ENCODE measurements at places on chromosomes 12 and 14.
A peak's percentile ranks its signal among the peaks of the same experiment; 100 is the strongest.

DNA sequence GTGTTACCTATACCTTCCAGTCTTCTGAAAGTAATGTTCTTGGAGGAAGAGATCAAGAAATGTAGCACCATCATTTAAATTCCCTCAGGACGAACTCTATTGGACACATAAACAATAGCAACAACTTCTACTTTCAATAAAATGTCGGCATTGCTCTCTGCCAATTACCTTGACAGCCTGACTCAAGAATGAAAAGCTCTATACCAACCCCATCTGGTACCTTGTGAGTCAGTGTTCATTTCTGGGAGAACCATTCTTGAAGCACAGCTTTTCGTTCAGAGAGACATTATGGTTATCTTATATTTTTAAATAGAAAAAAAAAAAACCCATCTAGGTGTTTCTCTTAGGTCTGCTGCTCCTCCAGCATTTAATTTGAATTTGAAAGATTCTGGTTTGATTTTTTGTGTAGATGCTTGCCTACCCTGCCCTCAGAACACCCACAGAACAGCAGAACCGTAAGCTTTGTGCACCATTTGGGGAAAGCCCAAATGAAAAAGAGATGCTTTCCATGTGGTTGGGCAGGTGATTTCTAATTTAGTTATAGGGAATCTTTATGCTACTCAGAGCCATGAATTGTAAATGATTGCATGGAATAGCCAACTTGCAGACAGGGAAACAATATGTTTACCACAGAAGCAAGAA is 156.0 kb downstream of the SAMD4A start:
- no peak overlapping the region for H3K4me3 ChIP-seq
- no peak overlapping the region for H3K27ac ChIP-seq
- no peaks in the 10 kb centered on the region for H3K27me3 ChIP-seq
- no peaks in the 10 kb centered on the region for H3K36me3 ChIP-seq

GRCh38 chr12:58811346-58811745 is 109.0 kb downstream of the LRIG3 start:
- no peaks in the 10 kb centered on the region for H3K27me3 ChIP-seq
- H3K36me3 ChIP-seq: no peaks in the 10 kb centered on the region
- H3K27ac ChIP-seq: no peak overlapping the region
- H3K4me3 ChIP-seq: no peak overlapping the region

- H3K36me3 ChIP-seq: no peaks in the 10 kb centered on the region
- peak within 1 kb of the TSS; percentile 52 for H3K27ac ChIP-seq
- peaks cover 17% of the 10 kb centered on the region for H3K4me1 ChIP-seq
- peak; percentile 64 for DNase-seq
- no peaks in the 10 kb centered on the region for H3K27me3 ChIP-seq
- peak within 1 kb of the TSS; percentile 60 for H3K4me3 ChIP-seq
Observed at GRCh38 chr12:42589465-42590329, at the start of gene PRICKLE1. PRICKLE1 (minus strand) TSS chr12:42589746; CDS start chr12:42472516, 117,230 bp downstream.

DNA sequence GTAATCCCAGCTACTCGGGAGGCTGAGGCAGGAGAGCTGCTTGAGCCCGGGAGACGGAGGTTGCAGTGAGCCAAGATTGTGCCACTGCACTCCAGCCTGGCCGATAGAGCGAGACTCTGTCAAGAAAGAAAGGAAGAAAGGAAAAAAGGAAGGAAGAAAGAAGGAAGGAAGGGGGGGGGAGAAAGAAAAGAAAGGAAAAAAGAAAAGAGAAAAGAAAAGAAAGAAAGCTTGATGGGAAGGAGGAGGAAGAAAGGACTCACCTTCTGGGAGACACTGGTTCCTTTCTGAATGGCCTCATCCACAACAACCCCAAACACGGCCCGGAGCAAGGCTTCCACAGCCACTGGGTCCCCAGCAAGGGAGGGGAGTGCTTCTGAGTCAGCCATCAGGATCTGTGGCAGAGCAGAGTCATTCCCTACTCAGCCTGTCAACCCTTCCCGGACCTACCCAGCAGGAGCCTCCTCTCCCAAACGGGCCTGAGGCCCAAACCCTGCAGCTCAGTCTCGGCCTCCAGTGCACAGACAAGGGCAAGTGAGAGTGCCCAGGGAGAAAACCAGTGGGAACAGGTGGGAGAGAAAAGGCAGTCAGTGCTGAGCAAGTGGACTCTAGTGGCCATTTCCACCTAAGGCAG is 7.3 kb upstream of the ZNF740 start:
- H3K27ac ChIP-seq: no peak overlapping the region
- H3K27me3 ChIP-seq: no peaks in the 10 kb centered on the region
- DNase-seq: no peak

GRCh38 chr12:102343361-102344121 is 136.8 kb downstream of the IGF1 start:
- no peaks in the 10 kb centered on the region for H3K36me3 ChIP-seq
- DNase-seq: peak; percentile 43
- H3K27me3 ChIP-seq: no peaks in the 10 kb centered on the region
- no peak overlapping the region for H3K4me3 ChIP-seq

DNA sequence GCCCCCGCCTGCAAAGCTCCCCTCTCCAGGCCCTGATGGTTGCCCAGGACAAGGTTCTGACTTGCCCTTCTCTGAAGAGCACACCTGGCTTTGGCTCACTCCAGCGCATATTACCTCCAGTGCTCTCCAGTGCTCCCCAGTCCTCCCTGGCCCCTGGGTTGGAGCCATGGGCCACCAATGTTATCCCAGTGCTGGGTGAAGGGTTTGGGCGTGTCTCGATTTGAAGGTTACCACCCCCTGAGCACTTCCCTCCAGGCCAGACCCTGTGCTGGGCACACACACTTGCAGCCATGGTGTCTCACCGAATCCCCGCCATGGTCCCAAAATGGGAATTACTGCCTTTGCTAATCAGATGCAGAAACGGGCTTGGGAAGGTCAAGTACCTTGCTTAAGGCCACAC is 11.1 kb downstream of the RITA1 start:
- H3K27me3 ChIP-seq: no peaks in the 10 kb centered on the region
- H3K4me1 ChIP-seq: peaks cover 34% of the 10 kb centered on the region
- H3K4me3 ChIP-seq: no peak overlapping the region

DNA sequence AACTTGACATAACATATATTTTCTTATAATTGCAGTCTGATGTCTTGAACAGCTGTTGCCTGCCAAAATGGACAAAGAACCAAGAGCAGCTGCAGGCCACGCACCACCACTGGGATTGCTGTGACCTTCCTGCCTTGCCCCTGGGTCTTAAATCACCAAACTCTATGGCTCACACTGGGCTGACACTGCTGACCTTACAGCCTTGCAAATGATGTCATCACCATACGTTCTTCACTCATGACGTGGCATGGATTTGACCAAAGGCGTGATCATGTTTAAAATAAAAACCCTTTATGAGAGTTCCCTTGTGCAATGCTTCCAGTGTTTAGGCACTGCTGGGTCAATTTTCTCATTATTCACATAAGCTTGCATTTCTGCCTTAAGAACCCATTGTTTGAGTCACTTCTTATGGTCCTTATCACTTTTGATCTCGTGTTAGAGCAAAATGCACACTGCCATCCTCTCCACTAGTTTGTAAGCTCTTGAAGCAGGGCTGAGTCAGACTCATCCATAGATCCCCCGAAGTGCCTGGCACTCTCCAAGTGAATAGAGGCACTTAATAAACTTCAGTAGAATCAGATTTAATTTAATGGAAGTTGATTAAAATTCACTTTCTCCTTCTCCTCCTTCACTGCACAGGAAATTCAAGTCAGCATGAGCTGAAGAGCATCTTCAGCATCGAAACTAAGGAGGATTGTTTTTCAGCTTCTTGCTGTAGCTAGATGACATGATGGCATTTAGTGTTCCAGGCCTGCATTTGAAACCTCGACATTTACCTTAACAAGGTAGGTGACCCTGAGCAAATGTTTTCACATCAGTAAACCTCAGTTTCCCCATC is 132.4 kb upstream of the PZP start:
- no peak for DNase-seq
- H3K27me3 ChIP-seq: no peaks in the 10 kb centered on the region
- no peaks in the 10 kb centered on the region for H3K4me1 ChIP-seq
- no peak overlapping the region for H3K4me3 ChIP-seq

DNA sequence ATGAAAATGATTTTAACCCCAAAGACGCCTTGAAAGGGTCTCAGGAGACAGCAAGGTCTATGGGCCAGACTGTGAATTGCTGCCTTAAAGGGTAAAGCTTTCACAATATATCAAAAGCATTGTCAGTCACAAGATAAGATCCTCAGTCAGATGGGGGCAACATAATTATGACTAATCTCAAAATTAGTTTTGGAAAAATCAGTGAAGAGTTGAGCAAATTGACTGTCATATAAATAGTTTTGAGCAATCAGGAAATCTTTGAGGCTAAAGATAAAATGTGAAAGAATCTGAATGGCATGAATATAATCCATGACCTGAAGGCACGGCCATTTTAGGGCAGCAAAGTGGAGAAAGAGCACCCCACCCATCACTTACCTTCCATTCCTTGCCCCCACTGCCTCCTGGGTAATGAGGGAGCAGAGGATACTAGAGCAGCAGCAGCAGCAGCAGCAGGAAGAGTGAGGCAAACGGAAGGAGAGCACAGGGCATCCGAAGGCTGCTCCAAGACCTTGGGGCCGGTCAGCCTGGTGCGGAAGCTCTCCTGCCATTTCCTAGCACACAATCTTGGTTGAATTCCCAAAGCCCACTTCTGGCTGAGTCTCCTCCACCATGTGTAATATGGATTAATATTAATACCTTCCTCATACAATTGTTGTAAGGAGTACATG is 7.0 kb downstream of the STON2 start:
- H3K4me3 ChIP-seq: no peak overlapping the region
- no peak overlapping the region for H3K27ac ChIP-seq
- no peaks in the 10 kb centered on the region for H3K27me3 ChIP-seq

GRCh38 chr14:67461341-67461985 is 27.1 kb downstream of the TMEM229B start:
- no peak overlapping the region for H3K4me3 ChIP-seq
- no peaks in the 10 kb centered on the region for H3K36me3 ChIP-seq
- peaks cover 27% of the 10 kb centered on the region for H3K4me1 ChIP-seq
- no peaks in the 10 kb centered on the region for H3K27me3 ChIP-seq
- DNase-seq: peak; percentile 50

- peaks cover 37% of the 10 kb centered on the region for H3K4me1 ChIP-seq
- H3K27ac ChIP-seq: peak overlapping the region; percentile 92
- no peaks in the 10 kb centered on the region for H3K36me3 ChIP-seq
Observed at GRCh38 chr12:118377021-118377883, 897 bp downstream of the SUDS3 start.
